Activated T-cell treated with anti-CD3 and anti-CD28 coated beads for 48 hours (primary cell): ENCODE measurements at places on chromosomes 6 and 20.

- DNase-seq, result no peak
Observed at GRCh38 chr6:54768494-54768893, 78.1 kb upstream of the FAM83B start.

- no peak for DNase-seq
Observed at GRCh38 chr6:36913082-36913481, 27.3 kb downstream of the C6orf89 start.

- no peak for DNase-seq
Observed at GRCh38 chr6:166004876-166005275, 162.8 kb downstream of the TBXT start.

DNA sequence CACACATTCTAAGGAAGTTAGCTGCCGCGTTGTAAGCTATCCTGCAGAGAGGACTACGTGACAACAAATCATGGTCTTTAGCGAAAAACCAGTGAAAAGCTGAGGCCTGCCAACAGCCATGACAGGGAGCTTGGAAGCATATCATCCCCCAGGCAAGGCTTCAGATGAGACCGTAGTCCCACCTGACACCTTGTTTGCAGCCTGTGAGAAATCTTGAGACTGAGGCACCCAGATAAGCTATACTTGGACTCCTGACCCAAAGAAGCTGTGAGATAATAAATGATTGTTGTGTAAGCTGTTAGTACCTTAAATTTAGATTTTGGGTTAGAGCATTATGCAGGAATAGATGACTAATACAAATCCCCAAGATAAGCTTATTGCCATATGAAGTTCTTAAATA is 45.4 kb upstream of the SENP6 start:
- DNase-seq, result no peak

- no peak for DNase-seq
Observed at GRCh38 chr6:113403966-113404595, 453.1 kb upstream of the MARCKS start.

DNA sequence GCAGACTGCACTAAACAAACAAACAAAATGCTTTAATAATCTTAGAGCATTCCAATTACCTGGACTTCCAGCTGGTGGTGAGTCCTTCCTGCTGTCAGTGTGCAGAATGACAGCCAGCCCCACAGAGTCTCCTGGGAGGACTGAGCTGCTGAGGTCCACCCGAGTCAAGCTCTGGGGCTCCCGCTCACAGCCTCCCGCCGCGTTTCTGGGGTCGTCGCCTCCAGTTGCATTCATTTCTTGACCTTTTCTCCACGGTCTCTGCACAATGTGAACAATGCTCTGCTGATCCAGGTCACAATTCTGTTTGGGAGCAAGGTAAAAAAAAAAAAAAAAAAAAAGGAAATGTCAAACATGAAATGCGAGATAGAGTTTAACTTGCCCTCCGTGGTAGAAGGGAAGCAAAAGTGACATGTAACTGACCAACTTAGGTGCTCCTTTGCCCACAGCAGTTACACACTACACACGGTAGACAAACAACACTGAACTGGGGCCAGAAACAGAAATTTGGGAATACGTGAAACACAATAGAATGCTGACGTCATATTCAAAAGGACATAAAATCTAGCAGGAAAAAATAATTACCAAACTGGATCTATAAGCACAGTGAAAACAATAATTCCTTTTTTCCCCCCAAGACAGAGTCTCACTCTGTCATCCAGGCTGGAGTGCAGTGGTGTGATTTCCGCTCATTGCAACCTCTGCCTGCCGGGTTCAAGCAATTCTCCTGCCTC is 464.9 kb downstream of the PRKN start:
- no peak for DNase-seq

GRCh38 chr6:152423216-152424103 is 213.7 kb downstream of the SYNE1 start:
- no peak for DNase-seq

GRCh38 chr6:85285114-85285513 is 164.8 kb upstream of the NT5E start:
- DNase-seq, result no peak

DNA sequence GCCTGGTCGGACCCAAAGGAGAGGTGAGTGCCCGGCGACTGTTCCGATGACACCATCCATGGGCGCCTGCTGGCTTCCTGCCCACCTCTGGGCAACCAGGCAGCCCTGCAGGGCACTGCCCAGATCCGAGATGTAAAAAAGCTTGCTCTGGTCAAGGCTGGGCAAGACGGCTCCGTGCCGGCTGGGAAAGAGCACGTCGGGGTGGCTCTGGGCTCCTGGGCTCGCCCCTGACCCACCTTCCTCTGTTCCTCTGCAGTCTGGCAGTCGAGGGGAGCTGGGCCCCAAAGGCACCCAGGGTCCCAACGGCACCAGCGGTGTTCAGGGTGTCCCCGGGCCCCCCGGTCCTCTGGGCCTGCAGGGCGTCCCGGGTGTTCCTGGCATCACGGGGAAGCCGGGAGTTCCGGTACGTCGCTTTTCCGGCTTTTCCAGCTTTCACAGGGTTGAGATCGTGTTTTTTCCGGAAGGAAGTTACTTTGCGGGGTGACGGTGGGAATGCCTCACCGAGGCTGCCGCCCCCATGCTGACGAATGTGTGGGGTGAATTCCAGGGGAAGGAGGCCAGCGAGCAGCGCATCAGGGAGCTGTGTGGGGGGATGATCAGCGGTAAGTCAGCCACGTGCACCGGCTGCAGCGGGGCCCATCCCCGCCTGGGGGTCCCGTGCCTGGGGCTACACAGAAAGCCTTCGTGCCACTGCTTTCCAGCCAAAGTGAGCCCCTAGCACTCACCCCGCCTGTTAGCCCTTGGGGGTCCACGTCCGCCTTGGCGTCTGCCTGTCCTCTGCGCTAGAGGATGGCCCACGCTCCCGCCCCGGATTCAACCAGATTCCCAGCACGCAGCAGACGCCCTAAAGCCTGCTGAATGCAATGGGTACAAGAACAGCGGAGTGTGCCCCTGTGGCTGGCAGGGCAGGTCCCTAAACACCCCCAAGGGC is 19.3 kb downstream of the COL9A3 start:
- DNase-seq, result no peak

DNA sequence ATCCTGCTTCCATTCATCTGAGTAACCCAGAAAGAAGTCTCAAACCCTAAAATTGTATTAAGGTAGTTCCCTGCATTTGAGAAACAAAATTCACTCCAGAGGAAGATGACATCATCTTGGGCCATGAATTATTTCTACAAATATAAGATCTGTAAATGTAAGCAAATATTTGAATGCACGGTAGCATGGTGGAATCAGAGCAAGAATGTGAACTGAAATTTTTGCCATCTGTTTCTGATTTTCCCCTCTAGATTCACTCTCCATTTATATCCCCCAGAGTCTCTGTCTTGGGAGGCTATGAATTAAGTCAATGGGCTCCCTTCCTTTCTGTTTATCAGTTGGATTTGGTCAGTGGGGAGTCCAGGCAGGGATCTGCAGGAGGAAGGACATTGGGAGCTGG is 5.8 kb upstream of the MAP3K5 start:
- DNase-seq, result no peak

- DNase-seq, result no peak
Observed at GRCh38 chr6:105757512-105758200, 328.5 kb upstream of the PRDM1 start.

DNA sequence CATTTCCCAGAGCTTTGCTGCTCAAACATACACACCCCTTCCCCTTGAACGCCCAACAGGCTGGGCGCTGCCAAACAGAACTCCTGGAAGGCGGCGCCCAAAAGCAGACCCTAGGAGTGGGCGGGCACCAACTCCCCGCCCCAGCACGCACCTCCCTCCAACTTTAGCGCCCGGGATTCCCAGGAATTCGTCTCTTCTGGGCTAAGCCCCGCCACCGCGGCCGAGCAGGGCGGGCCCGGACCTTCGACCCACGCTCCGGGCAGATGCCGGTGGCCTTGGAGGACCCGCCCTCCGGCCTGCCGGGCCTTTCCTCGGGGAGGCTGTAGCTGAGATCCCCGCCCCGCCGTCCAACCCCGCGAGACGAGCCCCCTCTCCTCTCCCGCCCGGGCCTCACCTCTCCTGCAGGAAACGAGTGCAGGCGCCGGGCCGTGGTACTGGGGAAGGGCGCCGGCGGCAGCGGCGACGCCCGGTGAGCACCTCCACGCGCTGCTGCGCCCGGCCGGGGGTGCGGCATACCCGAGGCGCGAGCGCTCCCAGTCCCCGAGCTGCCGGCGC is 659 bp downstream of the MCUR1 start:
- DNase-seq, result no peak

DNA sequence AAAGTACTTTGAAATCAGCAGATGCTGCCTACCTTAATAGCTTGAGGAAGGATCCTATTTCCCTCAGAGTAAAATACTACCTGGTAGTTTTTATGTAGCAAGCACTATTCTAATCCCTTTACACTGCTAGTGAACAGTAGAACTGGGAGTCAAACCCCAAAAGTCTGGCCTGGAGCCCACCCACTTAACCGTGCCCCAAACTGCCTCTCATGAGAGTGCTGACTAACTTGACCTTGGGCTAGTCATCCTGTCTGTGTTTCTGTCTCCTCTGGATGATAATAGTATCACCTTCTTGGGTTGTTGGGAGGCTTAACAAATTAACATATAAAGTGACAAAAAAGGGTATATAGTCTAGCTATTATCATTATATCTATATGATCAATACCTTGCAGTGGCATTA is 140.5 kb downstream of the RCAN2 start:
- DNase-seq, result no peak

DNA sequence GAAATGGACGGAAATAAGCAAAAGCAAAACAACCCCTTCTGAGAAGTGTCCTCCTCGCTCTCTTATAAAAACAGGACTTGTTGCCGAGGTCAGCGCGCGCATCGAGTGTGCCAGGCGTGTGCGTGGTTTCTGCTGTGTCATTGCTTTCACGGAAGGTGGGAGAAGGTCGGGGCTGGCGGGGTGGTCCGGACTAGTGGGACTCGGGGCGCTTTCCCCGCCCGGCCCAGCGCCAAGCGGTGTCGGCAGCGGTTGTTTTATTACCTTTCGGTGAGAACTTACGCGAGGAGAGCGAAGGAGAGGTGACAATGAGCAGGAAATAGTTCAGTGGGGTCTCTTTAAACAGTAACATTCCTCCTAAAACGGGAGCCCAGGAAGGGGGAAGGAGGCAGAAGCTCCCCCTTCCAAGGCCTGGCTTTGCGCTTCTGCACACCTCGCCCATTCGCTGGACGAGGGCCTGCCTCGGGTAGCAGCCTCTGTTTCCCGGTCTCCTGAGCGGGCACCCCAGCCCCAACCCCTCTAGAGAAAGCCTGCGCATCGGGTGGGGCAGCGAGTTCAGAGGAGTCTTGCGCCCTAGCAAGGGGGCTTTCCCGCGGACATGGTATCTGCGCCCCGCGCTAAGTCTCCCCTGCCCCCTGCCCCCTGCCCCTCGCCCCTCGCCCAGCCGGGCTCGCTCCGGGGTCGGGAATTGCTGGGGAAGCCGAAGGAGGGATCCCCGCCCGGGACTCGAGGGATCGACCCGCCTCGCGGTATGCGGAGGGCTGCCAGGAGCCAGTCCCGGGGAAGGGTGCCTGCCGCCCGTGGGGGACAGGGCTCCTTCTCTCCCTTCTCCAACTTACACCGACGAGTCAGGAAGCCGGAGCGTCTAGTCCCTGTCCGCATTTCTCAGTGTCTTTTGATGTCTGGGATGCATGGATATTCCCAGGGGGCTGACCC is 1.2 kb upstream of the TBXT start:
- no peak for DNase-seq

DNA sequence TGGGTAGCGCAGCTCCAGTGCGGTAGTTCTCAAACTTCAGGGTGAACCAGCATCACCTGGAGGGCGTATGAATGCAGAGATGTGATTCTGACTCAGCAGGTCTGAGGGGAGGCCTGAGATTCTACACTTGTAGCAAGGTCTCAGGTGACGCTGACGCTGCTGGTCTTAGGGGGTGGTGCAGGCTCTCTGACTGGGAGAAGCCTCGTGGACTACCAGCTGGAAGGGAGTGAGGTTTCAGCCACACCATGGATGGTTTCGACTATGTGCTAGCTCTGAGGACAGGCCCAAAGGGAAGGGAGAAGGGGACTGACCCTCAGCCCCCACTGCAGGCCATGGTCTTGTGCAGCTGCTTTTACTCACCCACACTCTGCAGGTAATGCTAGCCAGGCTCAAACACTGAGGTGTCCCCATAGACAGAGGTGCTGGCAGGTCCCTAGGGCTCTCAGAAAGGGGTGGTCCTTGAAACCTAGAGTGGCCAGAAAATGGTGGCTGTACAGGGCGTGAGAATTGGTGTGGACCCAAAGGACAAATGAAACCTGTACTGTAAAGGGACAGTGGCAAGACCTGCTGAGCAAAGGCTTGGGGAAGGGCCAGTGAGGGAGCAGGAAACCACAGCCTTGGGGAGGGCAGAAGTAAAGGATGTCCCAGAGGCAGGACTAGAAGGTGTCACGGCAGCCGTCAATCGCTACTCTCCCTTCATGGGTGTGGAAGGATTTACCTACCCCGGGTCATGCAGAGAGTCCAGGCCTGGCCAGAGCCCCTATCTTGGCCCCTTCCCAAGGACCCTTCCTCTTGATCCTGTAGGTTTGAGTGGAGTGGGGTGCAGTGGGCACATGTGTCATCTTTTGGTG is 52.7 kb downstream of the EBF4 start:
- no peak for DNase-seq

DNA sequence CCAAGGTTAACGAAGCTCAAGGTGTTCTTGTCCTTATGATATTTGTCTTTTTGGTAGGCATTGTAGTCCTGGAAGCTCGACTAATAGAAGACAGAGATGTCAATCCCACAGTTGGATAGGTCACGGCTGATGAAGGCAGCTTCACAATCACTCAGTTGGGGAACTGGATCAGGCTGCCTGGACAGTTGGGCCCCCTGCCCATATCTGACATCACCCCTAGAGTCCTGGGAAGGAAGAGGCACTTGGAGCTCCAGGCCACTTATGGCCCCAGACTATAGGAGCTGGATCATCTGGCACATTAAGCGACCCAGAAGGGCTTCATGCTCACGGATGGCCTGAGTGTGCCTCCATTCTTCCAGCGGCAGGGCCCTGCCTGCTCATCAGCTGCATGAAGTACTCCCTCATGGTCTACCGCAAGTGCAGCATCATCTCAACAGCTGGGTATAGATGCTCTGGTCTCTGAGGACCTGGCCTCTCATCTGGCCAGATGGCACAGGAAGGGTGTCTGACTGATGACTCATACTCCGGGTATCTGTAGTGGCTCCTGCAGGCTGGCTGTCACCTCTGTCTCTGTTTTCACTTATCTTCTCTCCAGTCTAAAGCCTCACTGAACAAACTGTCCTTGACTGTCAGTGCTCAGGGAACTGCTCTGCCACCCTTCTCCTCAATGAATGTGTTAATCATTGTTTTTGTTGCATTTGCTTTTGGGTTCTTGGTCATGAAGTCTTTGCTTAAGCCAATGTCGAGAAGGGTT is 29.2 kb upstream of the SSR1 start:
- DNase-seq, result no peak

- DNase-seq, result no peak
Observed at GRCh38 chr6:2993755-2994317, 5.9 kb upstream of the NQO2 start.
